ENCODE measurements at places on chromosomes 2 and 18.
A peak's percentile ranks its signal among the peaks of the same experiment; 100 is the strongest.

DNA sequence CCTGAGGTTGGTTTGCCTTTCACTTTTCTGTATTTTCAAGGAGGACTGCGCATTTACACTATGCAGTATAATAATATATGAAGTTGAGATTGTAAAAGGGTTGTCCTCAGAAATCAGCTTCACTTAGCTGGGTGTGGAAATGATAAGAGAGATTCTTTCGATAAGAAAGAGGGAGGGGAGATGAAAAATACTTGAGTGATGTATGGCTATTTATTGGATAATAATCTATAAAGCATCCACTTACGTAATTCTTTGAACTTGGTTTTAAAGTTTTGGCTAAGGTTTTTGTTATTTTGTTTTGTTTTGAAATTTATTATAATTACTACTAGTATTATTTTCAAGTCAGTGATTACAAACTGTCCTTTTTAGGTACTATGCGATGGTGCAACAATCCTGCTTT, 40.6 kb downstream of the EFEMP1 start:
- no peak for DNase-seq

DNA sequence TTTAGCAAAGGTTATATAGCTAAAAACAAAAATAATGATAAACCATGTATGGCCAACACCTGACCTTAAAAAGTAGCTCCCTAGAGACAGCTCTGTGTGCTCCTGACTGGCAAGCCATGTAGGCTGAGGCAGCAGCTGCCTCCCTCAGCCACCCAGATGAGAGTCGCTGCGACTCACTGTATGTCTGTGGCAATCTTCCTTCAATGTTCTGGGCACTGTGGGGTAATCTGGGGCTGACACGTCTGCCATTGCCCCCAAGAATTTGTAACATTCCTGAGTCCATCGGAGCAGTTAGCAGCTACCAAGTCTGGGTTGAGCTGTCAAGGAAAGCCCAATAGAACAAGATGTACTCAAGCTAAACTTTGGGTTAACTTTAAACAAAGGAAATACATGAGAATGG, 106.4 kb upstream of the DAPL1 start:
- DNase-seq = no peak

- DNase-seq = no peak
Observed at GRCh38 chr2:162174746-162175145, 22.7 kb upstream of the GCG start.

GRCh38 chr2:162731917-162732804, 106.4 kb downstream of the KCNH7 start:
- DNase-seq = no peak

GRCh38 chr2:136495636-136496035, 269.7 kb upstream of the THSD7B start:
- no peak for DNase-seq

DNA sequence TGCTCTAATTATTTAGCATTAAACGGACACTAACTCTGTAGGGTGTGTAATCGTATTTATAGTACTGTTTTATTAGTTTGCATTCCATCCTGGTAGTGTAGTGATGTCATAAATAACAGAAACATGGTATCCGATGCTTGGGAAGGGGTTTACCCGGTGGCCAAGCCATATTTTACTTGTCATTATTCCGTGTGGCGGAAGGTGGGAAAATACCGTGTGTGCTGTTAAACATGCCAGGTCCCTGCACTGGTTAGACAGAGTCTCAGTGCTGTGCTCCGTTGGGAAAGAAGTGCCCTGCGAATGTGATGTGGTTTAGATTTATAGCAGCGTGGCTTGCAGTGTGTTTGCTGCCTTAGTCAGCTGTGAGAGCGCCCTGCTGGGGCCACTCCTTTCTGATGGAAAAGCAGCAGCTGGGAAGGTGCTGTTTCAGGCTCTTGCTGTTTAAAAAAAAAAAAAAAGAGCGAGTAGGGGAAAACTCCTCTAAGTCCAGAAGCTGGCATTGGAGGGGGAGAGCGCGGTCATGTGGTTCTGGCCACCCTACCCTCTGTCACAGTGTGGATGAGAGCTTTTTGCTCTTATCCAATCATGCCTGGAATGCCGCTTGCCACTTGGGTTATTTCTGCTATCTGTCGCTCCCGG, 211.0 kb downstream of the NEDD4L start:
- no peak for DNase-seq

GRCh38 chr2:2178921-2179320, 152.2 kb downstream of the MYT1L start:
- no peak for DNase-seq

- DNase-seq = no peak
Observed at GRCh38 chr2:84487298-84487996, 28.4 kb upstream of the SUCLG1 start.

GRCh38 chr2:150733051-150733618, 245.7 kb upstream of the RND3 start:
- DNase-seq = no peak

- no peak for DNase-seq
Observed at GRCh38 chr2:218708086-218708485, 2.5 kb upstream of the TTLL4 start.

- no peak for DNase-seq
Observed at GRCh38 chr18:73006331-73006730, 138.5 kb upstream of the NETO1 start.

- no peak for DNase-seq
Observed at GRCh38 chr2:95372845-95373244, 29.7 kb upstream of the FAHD2A start.

- DNase-seq = no peak
Observed at GRCh38 chr2:162838136-162838497, 450 bp downstream of the KCNH7 start.

GRCh38 chr2:160820691-160821090, 327.1 kb upstream of the RBMS1 start:
- DNase-seq = peak; percentile 22

GRCh38 chr2:161710131-161710915, 86.1 kb downstream of the SLC4A10 start:
- no peak for DNase-seq

DNA sequence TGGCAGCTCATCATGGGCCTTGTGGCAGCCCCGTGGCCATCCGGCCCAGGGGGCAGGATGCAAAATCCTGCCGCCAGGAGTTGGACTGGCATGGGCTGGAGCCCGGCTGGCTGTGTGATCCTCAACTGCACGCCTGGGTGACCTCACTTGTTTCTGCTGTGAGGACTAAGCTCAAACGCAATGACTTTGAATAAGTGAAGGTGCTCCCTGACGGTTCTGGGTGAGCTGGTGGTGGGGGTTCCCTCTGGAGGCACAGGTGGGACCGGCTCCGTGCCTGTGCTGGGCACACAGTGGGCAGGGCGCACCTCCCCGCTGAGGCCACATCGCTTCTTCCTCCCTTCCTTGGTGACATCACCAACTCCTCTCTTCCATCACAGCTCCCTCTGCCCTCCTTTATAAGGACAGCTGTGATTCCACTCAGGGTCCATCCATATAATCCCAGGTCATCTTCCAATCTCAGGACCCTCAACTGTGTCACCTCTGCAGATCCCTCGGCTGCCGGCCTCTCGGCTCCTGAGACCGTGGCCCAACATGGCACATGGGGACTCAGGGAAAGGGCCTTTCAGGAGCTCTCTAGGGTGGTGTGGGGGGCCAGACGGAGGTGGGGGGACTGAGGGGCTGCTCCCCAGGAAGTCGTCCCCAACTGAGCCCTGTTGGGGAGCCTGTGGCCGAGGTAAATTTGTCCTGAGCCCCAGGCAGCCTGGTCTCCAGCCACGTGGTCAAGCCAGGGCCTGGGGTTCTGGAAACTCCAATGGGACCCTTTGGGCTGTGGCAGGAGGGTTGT, 75.5 kb upstream of the ODC1 start:
- no peak for DNase-seq

DNA sequence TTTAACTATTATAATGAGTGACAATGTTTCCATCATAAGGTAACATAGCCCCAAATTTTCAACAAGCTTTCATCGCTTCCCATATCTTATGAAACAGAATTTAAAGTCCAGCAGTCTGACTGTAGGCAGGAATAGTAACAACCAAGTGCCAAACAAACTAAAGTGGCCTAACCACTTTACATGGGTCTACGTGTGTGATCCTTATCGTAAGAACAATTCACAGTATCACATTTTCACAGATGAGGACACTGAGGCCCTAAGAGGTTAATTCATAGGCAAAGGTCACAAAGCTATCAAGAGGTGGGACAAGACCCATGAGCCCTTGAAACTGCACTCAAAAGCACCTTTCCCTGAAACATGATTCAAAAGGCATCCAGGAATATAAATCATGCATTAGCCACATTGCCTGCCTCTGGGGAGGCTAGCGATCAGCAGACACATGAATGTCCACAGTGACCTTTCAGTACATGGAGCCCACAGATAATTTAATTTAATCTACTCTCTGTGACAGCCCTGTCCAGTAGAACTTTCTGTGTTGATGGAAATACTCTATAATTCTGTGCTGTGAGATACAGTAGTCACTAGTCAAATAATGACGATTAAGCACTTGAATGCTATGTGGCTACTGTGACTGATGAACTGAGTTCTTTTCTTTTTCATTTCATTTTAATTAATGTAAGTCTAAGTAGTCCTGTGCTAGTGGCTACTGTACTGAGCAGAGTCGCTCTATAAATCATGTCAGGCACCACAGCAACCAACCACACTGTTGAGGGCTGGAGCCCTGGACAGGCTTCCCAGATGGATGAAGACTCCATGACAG, 30.3 kb downstream of the KIDINS220 start:
- DNase-seq = peak; percentile 24

GRCh38 chr2:227783404-227784138, 30.1 kb upstream of the CCL20 start:
- DNase-seq = no peak

- DNase-seq = no peak
Observed at GRCh38 chr2:11753452-11753885, 7.0 kb downstream of the LPIN1 start.

- DNase-seq = no peak
Observed at GRCh38 chr18:58898010-58898799, 33.5 kb downstream of the ZNF532 start.

GRCh38 chr2:33304032-33304864, 172.2 kb upstream of the RASGRP3 start:
- DNase-seq = no peak

DNA sequence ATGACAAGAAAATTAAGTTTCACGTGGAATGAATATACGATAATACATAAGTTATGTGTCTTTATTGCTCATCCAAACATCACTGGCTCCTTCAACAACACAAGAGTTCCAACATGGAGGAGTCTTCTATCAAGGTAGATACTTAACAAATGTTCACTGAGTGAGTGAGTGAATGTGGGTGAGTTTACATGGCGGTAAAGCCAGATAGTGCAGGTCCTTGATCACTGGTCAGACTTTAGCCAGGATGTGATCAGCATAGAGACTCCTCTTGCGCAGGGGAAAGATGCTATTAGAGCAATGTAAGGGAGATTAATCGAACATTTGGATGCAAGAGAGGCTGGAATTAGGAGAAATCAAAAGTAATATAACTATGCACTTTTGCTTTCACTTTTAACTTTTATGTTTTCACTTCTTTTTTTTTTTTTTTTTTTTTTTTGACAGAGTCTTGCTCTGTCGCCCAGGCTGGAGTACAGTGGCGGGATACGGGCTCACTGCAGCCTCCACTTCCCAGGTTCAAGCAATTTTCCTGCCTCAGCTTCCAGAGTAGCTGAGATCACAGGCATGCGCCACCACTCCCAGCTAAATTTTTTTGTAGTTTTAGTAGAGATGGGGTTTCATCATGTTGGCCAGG, 249.0 kb upstream of the ID2 start:
- no peak for DNase-seq

DNA sequence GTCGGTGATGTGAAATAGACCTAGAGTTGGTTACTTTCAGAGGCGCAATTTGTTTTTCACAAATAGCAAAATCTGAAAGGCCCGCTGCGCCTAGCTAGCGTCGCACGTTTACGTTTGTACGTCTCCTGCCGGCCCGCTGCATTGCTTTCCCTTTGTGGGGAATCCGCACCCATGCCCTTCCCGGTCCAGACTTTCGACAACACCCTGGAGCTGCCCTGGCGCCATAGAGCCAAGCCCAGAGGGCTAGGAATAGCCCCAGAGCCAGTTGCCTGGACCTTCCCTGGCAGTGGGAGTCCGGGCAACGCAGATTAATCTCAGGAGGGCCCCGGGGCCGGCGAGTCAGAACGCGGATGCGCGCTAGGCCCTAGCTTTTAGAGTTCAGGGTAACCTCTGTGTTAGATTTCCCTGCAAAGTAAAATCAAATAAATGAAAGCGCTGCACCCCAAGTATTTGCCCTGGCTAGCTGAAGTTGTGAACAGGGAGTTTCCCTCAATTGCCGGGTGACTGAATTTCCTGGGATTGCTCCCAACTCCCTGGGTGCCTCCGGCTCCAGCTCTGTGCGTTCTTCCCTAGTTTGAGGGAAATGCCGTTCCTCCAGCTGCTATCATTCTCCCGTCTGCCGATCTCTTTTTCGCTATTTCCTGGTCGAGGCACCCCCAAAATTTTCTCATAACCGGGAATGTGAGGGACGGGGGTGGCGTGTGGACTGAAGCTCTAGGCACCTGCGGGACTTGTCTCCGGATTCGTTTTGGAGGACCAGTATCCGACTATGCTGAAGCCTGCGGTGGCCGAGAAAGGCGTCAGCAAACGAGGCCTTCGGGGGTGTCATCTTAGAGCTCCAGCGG, 1.2 kb upstream of the EN1 start:
- DNase-seq = no peak

GRCh38 chr2:29309090-29310029, 194.1 kb downstream of the CLIP4 start:
- DNase-seq = peak; percentile 85

GRCh38 chr2:48034295-48034694, 128.0 kb upstream of the FBXO11 start:
- DNase-seq = no peak

DNA sequence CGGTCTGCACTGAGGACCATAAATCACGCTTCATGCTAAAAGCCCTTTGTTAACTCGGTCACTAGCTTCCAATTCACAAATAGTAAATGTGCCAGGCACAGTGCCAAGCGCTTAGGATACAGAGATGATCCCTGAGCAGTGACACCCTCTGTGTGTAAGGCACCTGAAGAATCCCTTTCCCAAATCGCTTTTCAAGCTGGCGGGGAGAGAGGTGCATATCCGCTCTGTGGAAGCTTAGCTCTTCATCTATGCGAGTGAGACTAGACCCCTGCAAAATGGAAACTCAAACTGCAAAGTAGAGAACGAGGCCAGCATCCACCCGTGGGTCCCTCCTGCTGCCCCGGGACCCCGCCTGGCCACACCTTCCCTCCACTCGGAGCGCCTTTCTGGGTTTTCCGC, 2.4 kb downstream of the PIEZO2 start:
- no peak for DNase-seq

- no peak for DNase-seq
Observed at GRCh38 chr2:201200345-201200744, 17.4 kb downstream of the CASP10 start.

- no peak for DNase-seq
Observed at GRCh38 chr2:9637330-9637729, 6.5 kb upstream of the YWHAQ start.

- peak; percentile 27 for DNase-seq
Observed at GRCh38 chr2:55418512-55419232, 984 bp downstream of the CCDC88A start.

DNA sequence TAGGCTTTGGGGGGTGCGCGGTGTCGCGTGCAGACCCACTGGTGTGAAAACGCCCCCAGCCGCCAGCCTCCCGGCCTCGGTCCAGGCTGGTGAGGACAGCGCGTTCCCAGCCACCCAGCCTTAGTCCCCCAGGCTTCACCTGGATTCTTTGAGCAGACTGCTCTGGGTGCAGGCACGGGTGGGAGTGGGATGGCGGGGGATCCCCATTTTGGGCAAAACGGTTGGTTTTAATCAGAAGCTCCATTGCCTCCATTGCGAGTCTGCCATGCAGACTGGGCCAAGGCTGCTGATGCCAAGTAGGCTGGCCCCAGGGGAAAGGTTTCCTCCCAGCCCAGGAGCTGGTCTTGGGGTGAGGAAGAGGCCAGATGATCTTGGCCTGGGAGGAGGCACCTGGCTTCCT, 445 bp downstream of the MLPH start:
- no peak for DNase-seq

- DNase-seq = peak; percentile 77
Observed at GRCh38 chr2:63983986-63984605, 35.1 kb downstream of the VPS54 start.

Measured in SK-N-DZ (cell line).